GM12891 (cell line): ENCODE measurements at places on chromosomes 2 and 18.
A peak's percentile ranks its signal among the peaks of the same experiment; 100 is the strongest.

DNA sequence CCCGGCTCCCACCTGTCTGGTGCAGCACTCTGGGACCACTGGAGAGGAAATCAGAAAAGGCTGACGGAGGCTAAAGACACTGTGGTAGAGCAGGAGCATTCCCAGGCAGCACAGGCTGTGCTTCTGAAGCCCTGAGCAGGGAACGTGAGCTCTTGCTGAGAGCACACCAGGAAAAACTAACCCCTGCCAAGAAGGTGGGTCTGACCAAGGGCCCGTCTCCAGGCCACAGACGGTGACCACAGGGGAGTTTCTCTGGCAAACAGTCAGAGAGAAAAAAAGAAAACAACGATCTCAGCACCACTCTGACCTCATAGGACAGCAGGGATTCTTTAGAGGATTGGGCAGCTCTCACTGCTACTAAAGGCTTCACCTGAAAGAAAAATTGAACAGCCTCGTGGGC, 201.4 kb downstream of the AFF3 start:
- DNase-seq, result no peak

GRCh38 chr18:10544093-10544748, 18.4 kb downstream of the NAPG start:
- no peak for DNase-seq

DNA sequence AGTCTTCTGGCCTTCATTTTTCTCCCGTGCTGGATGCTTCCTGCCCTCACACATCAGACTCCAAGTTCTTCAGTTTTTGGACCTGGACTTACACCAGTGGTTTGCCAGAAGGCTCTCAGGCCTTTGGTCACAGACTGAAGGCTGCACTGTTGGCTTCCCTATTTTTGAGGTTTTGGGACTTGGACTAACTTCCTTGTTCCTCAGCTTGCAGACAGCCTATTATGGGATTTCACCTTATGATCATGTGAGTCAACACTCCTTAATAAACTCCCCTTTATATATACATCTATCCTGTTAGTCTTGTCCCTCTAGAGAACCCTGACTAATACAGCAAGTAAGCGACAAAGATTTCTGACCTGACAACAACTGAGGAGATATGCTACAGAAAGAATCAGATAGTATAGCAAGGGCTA, 7.2 kb downstream of the CDC42EP3 start:
- DNase-seq, result no peak

- peak; percentile 81 for DNase-seq
Observed at GRCh38 chr2:231926180-231926741, at the start of gene NPPC. TSS of gene NPPC (minus strand) at chr2:231926396. CDS start at chr2:231926249, 147 bp downstream.
